ENCODE measurements at places on chromosomes 13 and 19. TPM values are rescaled to one million over a fixed set of nuclear protein-coding genes. Genes with fewer than 3 reads are reported as not detected.
A peak's percentile ranks its signal among the peaks of the same experiment; 100 is the strongest.

Gene PLEKHJ1
- 22.2 TPM for total RNA-seq

DNA sequence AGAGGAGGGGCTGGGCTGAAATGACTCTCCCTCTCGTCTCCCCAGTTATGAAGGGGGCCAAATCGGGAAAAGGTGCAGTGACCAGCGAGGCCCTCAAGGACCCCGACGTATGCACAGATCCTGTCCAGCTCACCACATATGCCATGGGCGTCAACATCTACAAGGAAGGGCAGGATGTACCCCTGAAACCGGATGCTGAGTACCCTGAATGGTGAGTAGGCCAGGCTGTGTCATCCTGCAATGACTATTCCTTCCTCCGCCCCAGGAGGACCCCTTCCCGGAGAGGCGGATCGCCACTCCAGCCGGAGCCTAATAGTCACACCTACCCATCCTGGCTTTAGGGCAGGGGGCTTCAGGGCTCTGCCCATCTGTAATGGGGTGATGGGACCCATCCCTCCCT, 2.6 kb downstream of the MRPL54 start:
- H3K36me3 ChIP-seq, result peaks cover 7% of the 10 kb centered on the region
- H3K27ac ChIP-seq, result no peak overlapping the region
- H3K4me3 ChIP-seq, result no peak overlapping the region
- peaks cover 9% of the 10 kb centered on the region for H3K4me1 ChIP-seq

DNA sequence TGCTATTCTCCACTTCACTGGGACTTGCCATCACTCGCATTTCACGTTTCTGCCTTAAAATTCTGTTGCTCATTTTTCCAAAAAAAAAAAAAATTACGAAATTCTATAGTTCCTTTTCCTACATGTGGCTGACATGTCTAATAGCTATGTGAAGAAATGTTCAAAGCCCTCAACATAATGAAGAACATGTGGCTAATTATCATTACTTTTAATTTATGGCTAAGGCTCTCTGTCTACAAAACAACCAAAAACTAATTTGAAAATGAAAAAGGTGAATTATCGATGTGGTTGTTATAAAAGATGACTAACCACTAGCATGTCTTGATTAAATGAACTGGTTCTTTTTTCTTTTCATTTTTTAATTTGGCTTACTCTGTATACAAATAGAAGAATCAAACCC, 940.0 kb downstream of the EFNB2 start:
- no peak overlapping the region for H3K4me3 ChIP-seq
- no peaks in the 10 kb centered on the region for H3K27me3 ChIP-seq
- H3K36me3 ChIP-seq, result no peaks in the 10 kb centered on the region
- DNase-seq, result no peak
- no peak overlapping the region for H3K27ac ChIP-seq

DNA sequence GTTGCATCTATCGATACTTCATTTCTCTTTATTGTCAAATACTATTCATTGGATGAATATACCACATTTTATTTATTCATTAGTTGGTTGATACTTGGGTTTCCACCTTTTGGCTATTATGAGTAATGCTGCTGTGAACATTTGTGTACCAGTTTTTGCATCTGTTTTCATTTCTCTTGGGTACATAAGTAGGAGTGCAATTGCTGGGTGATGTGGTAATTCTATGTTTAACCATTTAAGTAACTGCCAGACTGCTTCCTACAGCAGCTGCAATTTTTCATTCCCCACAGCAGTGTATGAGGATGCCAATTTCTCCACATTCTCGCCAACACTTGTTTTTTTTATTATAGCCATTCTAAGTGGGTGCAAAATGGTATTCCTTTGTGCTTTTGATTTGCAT, 2.6 kb downstream of the KCNJ14 start:
- peaks cover 10% of the 10 kb centered on the region for H3K36me3 ChIP-seq
- DNase-seq, result no peak
- H3K27me3 ChIP-seq, result no peaks in the 10 kb centered on the region
- no peak overlapping the region for H3K27ac ChIP-seq
- H3K4me3 ChIP-seq, result no peak overlapping the region

GRCh38 chr19:9528757-9529336, 9.6 kb downstream of the ZNF426 start:
- no peaks in the 10 kb centered on the region for H3K4me1 ChIP-seq
- peak overlapping the region; percentile 65 for H3K4me3 ChIP-seq
- H3K27me3 ChIP-seq, result no peaks in the 10 kb centered on the region
- no peak overlapping the region for H3K27ac ChIP-seq

- peak overlapping the region; percentile 56 for H3K27ac ChIP-seq
- H3K27me3 ChIP-seq, result no peaks in the 10 kb centered on the region
- no peak overlapping the region for H3K4me3 ChIP-seq
- peak; percentile 64 for DNase-seq
- no peaks in the 10 kb centered on the region for H3K36me3 ChIP-seq
Measured at GRCh38 chr13:26961890-26962615, 201.5 kb upstream of the GPR12 start.

DNA sequence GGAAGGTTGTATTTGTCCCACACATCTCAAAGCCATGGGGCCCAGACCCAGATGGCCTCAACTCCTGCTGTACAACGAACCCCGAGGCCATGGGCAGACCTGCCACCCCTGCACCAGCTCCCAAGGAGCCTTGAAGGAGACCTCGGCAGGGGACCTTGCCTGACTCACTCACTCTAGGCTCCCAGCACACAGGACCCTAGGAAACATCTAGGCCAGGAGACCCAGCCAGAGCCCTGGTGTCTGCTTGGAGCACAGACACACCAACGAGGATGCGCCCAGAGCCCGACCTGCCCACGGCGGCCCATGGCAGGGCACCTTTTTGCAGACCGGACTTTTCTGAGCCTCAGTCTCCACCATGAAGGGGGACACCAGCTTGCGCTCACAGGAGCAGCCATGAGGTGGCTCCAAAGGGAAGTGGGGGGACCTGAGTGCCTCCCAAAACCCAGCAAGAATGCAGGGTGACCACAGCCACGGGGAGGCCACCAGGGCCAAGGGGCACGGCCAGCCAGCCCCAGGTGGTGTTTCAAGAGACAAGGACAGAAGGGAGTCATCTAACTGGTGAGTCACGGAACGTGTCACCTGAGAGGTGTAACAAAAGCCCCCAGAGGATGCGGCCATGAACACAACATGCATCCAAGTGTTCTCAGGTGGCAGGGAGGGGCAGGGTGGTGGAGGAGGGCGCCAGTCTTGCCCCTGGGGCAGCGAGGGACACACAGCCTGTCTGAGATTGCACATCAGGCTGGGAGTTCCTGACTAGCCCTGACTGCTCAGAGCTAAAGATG, 4.9 kb upstream of the CERS1 start:
- H3K4me1 ChIP-seq, result peaks cover 2% of the 10 kb centered on the region
- H3K4me3 ChIP-seq, result no peak overlapping the region
- no peak for DNase-seq
- no peaks in the 10 kb centered on the region for H3K27me3 ChIP-seq
- no peak overlapping the region for H3K27ac ChIP-seq

Gene C1QTNF9B
- total RNA-seq, result not detected

Gene SLC7A10
- total RNA-seq, result not detected

Gene ZNF491
- 0.98 TPM for total RNA-seq

Gene CLDN10
- 0.79 TPM for total RNA-seq

Gene POLR2E
- 168 TPM for total RNA-seq

Data from liver (tissue), 10 donors.